ENCODE measurements at places on chromosomes 7 and 10.

DNA sequence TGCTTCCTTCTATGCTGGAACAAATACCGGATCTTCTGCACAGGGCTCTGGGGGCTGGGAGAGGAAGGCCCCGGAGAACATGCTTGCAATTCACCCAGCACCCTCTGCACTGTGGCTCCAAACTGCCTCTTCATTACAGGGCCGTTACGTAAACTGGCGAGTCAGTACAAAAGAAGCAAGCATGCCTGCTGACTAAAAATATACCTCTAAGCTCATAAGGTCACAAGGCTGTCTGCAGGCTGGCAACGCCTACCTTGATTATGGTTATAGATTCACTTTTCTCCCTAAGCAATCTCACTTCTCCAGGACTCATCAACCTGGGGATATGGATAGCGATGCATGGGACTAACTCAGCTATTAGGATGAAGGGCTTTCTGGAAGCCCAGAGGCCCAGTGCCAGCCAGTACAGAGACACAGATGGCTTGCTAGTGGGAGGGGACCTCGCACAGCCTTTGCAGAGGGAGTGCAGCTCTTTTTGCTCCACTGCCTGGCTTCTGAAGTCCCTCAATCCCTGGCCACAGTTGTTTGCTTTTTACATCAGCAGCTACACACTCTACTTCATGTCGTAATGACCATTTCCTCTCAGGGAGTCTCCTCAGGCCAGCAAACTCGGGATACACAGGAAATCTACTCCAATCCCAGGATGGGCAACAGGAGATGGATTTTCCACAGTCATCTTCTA lies 96.1 kb downstream of the SH3PXD2A start:
- DNase-seq: peak; percentile 69

GRCh38 chr7:83827036-83827435 lies 178.1 kb upstream of the SEMA3E start:
- DNase-seq: no peak

DNA sequence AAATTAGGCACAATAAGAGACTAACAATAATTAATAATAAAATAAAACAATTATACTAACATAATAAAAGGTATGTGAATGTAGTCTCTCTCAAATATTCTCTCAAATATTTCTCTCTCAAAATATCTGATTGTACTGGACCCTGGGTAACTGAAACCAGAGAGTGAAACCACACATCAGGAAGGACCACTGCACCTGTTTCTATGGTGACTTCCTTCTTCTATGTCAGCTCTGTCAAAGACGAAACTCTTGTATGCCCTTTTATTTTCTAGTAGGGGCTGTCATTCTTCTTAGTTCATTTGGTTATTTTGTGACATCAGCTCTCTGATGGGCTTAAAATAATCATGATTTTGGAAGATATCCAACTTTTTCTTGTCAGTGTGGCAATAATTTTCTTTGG lies 428.0 kb upstream of the TPK1 start:
- no peak for DNase-seq

- DNase-seq: no peak
Observed at GRCh38 chr10:14309593-14309992, 21.1 kb downstream of the FRMD4A start.

DNA sequence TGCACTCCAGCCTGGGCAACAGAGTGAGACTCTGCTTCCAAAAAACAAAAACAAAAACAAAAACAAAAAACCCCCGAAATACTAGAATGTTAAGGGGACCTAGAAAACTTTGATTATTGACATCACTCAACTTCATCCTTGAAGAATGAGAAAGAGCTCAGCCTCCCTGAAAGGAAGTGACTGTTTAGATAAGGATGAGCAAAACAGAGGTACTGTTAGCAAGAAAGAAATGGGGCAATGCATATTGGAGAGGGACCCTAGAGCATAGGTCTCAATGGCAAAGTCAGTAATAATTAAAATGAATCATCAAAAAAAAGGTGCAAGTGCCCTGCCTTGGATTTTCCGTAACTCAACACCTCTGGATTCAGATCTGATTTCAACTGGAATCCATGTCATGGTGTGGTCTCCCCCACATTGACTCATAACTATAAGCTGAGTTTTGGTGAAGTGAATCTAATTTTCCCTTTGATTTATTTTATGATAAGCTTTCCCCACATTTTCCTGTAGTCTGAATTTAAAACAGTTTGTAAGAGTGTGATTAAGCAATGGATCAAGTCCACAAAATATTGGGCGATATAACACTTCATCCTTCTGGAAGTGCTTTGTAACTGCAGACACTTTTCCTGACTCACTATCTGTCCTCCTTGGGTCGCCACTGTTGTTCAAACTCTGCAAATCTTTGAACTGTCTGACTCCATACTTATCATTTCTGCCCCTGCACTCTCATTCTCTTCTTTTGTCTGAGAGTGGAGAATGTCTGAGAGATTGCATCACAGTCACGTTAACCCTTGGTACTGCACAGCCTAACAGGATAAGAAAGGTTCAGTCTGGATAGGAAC lies 224.8 kb upstream of the LYZL1 start:
- peak; percentile 1 for DNase-seq

DNA sequence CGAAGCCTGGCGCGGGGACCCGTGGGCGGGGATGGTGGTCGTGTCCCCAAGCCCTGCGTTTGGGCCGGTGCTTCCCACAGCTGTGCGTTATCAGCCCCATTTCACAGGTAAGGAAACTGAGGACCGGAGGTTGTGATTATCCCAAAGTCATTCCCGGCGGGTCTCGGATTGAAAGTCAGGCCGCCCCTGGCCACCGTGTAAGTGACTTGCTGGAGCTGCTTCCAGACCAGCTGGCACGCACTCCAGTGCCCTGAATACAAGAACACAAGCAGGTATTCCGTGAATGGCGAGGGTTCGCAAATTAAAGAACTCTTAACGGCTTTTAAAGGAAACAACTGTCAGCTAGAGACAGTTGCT lies 675 bp upstream of the ATE1 start:
- peak; percentile 22 for DNase-seq

- DNase-seq: no peak
Observed at GRCh38 chr7:68203251-68203650, 1206.6 kb downstream of the TYW1 start.

DNA sequence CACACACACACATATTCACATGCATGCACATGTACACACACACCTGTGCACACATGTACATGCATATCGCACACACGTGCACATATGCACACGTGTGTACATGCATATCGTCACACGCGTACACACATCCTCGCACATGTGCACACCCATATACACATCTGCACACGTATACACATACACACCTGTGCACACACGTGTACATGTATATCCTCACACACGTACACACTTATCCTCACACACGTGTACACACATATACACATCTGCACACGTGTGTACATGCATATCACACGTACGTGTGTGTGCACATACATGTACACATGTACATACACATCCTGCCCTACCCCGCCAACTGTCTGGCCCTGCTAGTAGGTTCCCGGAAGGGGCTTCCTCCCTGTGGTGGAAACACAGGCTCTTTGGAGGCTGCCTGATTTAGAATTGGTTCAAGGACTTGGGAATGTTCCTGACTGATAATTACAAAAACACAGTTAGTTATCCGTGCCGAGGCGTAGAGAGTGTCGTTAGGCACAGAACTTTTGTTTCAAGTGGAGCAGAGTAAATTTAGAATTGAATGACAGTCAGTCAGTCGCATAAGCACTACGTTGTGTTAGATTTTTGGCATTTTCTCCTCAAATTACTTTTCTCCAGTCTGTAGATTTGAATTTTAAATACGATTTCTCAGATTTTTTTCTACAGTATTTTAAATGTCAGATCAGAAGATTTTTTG lies 18.5 kb upstream of the PRKAR1B start:
- no peak for DNase-seq

DNA sequence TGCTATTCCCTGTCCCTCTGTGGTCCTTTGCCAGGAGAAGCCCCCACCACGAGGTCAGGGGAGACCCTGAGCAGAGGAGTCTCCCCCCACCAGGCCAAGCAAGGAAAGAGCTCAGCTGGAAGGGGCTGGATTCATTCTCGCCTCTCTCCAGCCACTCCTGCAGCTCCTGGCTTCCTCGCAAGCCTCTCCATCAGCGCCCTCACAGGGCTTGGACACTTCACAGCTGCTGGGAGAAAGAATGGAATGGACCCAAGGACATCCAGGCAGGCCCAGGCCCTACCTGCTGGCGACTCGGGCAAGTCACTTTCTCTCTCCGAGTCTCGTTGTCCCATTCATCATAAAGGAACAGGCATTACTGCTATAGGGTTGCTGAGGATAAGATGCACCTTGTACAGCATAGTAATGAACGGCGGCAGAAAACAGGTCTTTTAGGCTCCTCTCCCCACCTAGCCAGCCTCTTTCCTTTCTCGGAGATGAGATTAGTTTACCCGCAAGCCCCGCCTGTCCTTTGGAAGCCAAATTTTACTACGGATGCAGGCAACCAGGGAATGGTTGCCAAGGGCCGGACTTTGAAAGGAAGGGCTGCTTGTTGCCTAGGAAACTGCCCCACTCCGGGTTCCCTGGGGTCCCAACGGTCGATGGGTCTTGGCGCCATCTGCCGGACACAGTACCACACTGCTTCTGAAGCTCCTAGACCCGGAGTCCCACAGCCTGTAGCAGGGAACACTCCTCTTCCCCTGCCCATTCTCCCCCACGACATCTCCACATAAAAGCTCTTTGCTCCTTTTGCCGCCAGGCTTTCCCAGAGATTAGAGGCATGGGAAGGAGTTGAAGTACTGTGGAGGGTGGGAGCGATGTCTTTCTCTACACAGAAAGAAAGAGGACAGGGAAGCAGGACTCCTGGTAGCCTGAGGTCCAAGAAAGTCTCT lies 22.3 kb downstream of the IMPDH1 start:
- peak; percentile 74 for DNase-seq

DNA sequence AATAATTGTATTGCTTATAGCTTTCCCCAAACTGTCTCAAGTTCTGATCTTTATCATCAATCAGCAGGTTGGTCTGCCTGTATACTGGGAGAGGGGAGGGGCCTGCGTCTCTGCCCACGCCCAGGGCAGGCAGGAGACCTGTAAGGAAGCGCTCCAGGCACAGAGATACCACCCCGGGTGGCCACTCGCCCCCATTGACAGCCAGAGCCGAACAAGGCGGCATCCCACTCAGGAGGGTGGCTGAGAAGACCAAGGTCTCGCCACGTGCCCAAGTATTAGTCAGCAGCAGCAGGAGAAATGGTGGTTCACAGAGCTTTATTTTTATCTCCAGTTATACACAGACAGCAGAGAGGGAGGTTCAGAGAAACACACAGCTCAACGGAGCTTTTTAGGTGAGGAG lies 7.2 kb downstream of the STK32C start:
- no peak for DNase-seq

DNA sequence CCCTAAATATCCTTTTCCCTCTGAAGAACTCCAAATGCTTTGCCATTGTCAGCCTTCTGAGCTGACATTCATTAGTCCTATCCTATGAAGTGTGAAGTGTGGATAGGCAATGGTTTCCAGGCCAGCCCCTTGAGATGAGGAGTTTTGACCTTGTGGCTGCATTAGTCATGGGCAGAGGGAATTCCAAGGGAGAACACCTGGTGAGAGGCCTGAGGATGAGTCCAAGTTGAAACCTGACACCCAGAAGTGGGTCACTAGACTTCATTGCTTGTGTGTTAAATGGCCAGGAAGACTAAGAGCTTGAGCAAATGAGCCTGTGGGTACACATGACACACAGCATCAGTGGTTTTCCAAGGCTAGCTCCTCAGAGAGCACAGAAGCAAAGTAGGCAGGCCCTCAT lies 260.8 kb downstream of the SKAP2 start:
- DNase-seq: peak; percentile 54

- no peak for DNase-seq
Observed at GRCh38 chr7:71322201-71322600, 190.3 kb downstream of the GALNT17 start.

GRCh38 chr10:69647819-69648218 lies 17.8 kb downstream of the FAM241B start:
- DNase-seq: no peak

DNA sequence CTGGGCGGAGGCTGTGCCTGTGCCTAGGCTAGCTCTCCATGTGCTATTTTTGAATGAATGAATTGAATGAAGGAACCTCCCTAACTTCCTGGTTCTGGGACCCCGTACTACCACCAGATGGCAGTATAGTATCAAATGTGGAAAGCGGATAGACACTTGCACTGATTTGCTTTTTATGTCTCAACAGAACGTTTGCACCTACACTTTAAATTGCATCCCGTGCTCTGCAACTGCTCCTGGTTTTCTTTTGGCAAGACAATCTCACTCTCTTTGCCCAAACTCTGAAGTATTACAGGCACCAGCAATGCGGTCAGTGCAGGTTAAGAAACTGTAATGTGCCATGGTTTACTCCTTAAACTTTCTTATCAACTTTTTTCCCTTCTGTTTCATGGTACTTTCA lies 6.5 kb downstream of the FZD8 start:
- DNase-seq: peak; percentile 67

GRCh38 chr7:21064698-21065648 lies 278.3 kb upstream of the SP8 start:
- DNase-seq: no peak

DNA sequence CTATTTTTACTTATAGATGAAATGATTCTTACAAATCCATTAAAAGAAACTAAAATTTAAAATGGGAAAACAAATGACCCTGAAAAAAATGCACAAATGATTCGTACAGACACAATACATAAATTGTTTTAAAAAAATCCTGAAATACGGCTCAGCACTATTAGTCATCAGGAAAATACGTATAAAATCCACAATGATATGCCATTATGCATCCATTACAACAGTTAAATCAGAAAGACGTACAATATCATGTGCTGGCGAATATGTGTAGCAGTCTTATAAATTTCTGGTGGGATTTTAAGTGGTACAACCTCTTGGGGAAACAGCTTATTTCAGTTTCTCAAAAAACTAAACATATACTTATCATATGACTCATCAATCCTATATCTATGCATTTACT lies 600.1 kb upstream of the STEAP1 start:
- no peak for DNase-seq

- peak; percentile 20 for DNase-seq
Observed at GRCh38 chr7:143248761-143249354, 14.4 kb upstream of the GSTK1 start.

- DNase-seq: peak; percentile 96
Observed at GRCh38 chr7:46291601-46292150, 370.6 kb upstream of the IGFBP3 start.

DNA sequence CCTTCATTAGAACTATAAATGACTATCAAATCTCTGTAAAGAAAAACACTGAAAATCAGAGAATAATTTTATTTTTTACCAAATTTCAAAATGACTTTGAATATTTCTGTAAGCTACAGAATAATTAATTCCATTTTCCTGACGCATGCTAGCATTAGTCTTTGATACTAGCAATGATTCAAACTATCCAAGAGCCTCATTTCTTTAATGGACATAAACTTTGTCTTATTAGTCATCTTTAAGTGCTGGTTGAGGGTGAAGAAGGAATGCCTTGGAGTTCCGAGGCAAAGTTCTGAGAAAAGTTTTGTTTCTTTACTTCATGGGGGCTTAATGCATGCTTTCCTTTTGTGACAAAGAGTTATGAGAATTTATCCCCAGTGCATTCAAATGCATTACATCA lies 137.3 kb downstream of the AGMO start:
- DNase-seq: peak; percentile 27

GRCh38 chr10:535952-536351 lies 153.5 kb downstream of the DIP2C start:
- DNase-seq: no peak

- DNase-seq: no peak
Observed at GRCh38 chr7:77975672-77976480, 177.3 kb downstream of the PHTF2 start.
